ENCODE measurements at places on chromosomes 11 and 22.

DNA sequence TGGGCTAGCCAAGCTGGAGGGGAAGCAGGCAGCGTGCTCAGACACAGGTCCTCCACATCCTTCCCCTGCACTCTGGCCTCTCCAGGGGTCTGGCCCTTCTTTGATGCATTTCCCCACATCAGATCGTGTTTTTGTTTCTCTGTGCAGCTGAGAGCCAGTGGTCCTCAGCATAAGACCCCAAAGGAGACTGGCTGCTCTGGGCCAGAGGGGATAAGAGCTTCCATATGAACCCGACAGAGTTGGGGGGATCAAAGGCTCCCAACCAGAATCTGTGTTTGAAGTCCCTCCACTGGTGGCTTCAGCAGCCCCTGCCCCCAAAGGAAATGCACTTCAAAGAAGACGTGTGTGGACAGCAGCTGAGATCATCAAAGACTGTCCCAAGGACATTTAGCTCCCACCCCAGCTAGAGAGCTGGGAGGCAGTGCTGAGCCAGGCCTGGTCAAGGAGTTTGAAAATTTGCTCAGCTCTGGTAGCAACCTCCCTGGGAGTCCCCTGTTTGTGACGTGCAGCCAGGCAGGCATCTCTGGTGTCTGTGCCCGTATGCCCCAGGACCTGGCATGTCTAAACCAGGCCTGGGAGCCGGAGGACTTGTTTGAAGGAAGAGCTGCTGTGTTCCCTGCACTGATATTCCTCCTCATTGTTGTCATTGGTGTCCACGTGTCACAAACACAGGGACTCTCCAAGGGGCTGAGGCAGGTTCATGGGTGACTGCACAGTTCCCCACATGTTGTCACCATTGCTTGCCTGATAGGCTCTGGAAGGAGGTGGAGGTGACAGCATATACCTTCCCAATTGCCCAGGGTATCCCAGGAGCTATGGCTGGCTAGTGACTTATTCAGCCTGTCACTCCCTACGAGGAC is 99.0 kb downstream of the AMOTL1 start:
- DNase-seq, result no peak

GRCh38 chr11:79198898-79199250 is 242.0 kb downstream of the TENM4 start:
- no peak for DNase-seq

DNA sequence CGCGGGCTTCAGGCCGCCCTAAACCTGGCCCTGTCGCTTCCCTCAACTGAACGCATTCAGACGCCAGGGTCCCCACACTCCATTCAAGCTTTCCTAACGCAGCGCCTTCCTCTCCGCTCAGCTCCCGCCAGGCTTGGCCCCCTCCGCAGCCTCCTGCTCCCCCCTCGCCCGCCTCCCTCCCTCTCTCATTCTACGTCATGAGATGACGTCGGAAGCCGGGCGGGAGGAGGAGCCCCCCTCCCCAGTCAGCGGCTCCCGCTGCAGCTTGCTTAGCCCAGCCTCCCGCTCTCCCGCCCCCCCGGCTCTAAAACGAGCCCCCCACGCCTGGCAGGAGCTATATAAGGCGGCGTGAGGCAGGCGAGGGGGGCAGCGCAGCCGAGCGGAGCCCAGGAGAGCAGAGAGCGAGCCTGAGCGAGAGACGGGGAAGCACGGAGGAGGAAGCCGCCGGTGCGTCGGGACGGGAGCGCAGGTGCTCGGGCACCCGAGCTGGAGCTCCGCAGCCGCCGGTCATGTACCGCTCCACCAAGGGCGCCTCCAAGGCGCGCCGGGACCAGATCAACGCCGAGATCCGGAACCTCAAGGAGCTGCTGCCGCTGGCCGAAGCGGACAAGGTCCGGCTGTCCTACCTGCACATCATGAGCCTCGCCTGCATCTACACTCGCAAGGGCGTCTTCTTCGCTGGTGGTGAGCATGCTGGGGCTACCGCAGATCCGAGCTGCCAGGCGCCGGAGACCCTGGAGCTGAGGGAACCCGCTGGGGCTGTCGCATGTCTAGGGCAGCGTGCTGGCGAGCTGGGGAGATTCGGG is at the start of gene NPAS4:
NPAS4 (plus strand) TSS at position 365 of the 806 bp plus-strand sequence; CDS start at position 510, 145 bp downstream.
- peak; percentile 38 for DNase-seq

DNA sequence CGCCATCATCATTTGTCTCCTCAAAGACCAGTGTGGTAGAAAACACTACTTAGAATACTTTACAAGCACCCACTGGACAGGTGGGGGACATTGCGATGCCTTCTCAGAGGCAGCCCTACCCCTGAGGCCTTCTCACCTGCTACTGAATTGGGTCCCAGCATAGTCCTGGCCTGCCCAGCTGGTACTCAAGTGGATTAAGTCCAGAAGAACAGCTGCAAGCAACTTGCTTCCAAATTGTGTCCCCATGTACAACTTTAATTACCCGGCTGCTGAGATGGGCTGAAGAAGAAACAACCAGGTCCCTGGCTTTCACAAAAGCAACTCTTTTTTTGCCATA is 12.3 kb downstream of the ABTB2 start:
- no peak for DNase-seq

GRCh38 chr11:32426819-32427615 is 8.3 kb downstream of the WT1 start:
- no peak for DNase-seq

DNA sequence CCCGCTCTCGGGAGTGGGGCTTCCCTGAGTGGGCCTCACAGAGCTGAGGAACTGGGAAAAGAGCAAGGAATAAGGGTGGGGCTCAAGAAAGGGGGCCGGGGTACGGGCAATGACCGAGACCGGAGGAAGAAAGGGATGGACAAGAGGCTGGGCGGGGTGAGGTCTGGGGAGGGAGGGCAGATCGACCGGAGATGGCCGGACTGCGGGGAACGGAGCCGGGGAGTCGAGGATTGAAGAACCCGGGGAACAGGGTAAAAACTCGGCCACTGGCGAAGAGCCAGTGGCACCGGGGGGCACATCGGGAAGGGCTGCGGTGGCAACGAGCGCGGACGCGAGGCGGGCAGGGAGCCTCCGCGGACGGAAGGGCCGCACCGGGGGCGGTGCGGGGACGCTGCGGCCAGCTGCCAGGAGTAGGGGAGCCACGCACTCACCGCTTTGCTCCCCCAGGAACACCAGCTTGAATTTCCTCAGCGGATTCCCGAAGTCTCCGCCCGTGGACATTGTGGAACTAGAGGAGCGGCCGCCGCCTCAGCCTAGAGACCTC is 667 bp downstream of the RAB6A start:
- peak; percentile 25 for DNase-seq

- no peak for DNase-seq
These were observed 220.7 kb upstream of the UBASH3B start for GRCh38 chr11:122434786-122435185.

GRCh38 chr11:79708319-79708932 is 267.6 kb upstream of the TENM4 start:
- DNase-seq, result peak; percentile 55

GRCh38 chr11:122392508-122392907 is 263.0 kb upstream of the UBASH3B start:
- DNase-seq, result no peak

GRCh38 chr11:20584093-20584774 is 15.2 kb upstream of the SLC6A5 start:
- no peak for DNase-seq

GRCh38 chr11:28106353-28107043 is 1.5 kb downstream of the KIF18A start:
- DNase-seq, result no peak

DNA sequence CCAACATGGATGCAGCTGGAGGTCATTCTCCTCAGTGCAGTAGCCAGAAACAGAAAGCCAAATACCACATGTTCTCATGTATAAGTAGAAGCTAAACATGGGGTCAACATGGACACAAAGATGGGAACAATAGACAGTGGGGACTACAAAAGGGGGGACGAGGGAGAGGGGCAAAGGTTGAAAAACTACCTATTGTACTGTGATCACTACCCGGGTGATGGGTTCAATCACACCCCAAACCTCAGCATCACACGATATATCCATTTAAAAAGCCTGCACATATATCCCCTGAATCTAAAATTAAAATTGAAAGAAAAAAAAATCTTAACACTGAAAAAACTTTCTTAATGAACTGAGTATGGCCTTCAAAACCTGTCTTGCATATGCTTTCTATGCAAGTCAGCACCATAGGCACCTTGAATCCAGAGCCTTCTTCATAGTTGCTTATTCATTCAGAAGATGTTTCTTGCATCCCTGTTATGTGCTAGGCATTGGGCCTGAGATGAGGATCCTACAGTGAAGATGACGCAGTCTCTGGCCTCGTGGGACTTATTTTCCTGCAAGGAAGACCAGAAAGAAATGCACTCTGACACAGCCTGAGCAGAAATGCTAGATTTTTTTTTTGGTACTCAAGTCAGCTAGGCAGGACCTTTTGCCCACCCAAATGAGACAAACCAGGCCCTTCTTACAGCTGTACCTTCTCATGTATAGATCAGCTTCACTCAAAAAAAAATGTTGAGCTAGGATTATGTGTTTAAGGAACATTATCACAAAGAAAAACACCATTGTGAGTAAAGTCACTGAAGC is 21.0 kb downstream of the NNMT start:
- no peak for DNase-seq

DNA sequence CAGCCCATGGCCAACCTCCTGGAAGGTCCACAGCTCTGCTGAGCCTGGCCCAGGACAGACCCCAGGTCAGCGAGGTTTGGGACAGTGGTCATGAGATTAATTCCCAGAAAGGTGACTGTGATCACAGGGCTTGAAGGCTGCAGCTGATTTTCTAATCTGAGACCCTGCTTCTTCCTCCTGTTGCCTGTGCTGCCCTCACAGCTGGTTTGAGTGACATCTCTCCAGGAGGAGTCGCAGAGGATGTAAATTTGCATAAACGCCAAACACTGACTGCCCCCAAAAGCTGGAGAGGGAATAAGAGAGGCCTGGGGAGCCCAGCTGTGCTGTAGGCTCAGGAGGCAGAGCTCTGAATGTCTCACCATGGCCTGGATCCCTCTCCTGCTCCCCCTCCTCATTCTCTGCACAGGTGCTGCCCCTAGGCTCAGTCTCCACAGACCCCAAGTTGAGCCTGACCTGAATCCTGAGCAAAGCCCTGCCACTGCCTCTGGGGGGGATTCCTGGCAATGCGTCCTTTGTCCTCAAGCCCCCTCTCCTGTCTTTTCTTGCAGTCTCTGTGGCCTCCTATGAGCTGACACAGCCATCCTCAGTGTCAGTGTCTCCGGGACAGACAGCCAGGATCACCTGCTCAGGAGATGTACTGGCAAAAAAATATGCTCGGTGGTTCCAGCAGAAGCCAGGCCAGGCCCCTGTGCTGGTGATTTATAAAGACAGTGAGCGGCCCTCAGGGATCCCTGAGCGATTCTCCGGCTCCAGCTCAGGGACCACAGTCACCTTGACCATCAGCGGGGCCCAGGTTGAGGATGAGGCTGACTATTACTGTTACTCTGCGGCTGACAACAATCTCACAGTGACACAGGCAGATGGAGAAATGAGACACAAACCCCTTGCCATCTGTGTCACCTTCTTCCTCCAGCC is 23.8 kb downstream of the GGTLC2 start:
- DNase-seq, result no peak

- DNase-seq, result no peak
These were observed 64.3 kb downstream of the SMCO4 start for GRCh38 chr11:93478841-93479240.

DNA sequence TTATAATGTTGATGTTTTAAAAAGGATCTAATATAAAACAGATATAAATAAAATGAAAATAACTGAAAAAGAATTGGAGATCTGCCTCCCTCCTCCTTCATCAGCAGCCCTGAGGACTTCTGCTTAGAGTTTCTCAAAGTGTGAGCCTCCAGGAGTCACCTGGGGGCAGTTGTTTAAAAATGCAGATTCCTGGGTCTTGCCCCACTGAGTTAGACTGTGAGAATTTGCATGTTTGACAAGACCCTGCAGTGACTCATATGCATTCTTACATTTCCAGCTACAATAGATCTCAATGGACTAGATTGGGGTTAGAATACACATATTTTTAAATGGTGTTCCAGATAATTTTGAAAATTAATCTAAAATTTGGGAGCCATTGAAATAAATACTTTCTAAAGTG is 798 bp upstream of the OOSP3 start:
- DNase-seq, result no peak

GRCh38 chr11:46918083-46918787 is at the start of gene LRP4:
LRP4 (minus strand) TSS chr11:46918550; CDS start chr11:46918379, 171 bp downstream.
- peak; percentile 43 for DNase-seq

- DNase-seq, result no peak
These were observed 4.2 kb downstream of the CHORDC1 start for GRCh38 chr11:90218606-90219005.

DNA sequence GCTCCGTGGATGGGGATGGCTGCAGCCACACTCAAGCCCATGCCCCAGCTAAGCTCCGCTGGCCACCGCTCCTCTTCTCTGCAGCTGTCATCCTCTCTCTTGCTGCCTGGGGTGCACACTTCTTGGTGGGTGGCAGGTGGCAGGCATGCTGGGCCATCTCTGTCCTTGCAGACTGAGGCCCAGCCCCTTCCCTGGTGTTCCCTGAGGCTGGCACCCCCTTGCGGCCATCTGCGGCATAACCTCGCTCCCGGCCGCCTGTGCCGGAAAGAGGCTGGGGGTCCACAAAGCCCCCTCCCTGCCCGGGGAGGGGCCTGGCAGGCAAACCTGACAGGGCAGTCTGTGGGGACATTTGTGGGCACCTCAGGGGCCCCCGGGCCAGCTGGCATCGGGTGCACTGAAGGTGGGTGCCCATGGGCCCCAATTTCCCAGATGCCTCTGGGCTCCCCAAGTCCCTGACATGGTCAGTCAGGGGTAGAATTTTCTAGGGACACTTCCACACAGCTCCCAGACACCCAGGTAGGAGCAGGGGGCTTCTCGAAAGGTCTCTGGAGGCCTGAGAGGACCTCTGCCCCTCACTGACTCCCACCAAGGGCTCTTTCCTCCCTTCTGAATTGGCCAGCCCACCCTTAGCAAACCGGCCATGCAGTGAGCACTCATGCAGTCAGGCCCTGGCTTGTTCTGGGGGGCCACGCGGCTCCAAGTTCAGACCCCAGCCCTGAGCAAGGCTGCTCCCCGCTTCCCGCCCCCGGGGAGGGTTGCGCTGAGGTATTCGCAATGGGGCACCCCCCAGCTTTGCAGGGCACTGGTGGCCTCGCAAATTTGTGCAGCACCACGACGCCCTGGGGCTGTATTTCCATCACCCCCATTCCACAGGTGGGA is 23.5 kb upstream of the TH start:
- DNase-seq, result peak; percentile 80

DNA sequence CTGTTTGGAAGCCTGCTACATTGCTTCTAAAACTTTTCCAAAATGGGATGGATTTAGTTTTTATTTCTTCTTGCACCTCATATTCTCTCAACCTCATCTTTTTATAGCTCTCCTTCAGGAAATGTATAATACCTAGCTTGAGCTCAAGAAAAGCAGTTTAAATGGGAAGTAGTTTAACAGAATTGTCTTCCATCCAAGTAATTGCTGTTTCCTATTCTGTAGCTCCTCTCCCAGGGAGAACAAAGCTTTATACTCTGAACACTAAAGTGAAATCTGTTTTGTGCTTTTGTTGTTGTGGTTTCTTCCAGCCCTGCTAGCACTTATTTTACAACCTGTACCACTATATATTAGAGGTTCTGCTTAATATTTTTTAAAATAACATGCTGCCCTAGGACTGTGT is 83.2 kb upstream of the HORMAD2 start:
- no peak for DNase-seq

GRCh38 chr11:113059548-113059947 is 98.3 kb downstream of the NCAM1 start:
- no peak for DNase-seq

Measured in NCI-H1417 (cell line).